Body of pancreas (tissue), 4 donors: ENCODE measurements at places on chromosomes 11 and 22.
A peak's percentile ranks its signal among the peaks of the same experiment; 100 is the strongest.

DNA sequence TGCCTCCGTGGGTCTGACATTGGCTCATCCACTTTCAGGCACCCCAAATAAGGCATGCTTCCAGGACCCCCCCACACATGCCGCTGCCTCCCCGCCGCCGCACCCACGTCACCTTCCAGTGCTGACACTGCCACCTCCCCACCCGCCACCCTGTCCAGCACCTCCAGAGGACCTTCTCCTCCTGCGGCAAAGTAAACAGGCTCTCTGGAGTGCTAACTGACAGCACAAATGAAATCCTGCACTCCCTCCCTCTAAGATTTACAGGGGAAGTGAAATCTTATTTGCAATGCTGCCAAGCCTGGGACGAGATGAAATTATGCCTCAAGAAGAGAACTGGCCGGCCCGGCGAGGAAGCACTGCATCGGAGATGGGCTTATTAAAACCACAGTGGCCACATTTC lies 35.3 kb downstream of the MACROD1 start:
- DNase-seq, result peak; percentile 53

- no peak for DNase-seq
Measured at GRCh38 chr11:116073854-116074837, 569.9 kb upstream of the CADM1 start.

DNA sequence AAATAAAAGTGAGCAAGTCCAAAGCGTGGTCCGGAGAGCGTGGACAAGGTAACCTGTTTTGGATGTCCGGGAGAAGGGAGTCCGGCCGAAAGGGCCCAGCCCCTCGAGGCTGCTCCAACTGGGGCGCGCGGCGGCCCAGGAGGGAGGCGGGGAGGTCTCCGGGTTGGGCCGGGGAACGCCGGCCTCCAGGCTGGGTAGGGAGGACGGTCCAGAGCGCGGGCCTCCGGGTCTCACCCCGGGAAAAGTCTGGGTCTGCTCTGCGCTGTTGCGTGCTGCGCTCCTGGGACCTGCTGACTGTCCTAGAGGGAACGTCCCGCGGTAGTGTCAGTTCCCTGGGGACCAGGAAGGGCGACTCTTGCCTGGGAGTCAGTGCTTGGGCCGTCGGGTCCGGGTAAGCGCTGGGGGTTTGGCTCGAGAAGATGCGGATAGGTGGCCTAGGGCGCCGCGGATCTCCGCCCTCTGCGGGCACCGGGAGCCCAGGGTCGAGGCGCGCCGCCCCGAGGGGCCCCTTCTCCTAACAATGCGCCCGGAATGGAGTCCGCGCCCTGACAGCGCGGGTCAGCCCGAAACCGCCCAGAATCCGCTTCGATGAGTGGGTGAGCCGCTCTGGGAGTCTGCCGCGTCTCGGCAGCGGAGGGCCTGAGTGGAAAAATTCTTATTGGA lies 988 bp upstream of the FLI1 start:
- no peak for DNase-seq

DNA sequence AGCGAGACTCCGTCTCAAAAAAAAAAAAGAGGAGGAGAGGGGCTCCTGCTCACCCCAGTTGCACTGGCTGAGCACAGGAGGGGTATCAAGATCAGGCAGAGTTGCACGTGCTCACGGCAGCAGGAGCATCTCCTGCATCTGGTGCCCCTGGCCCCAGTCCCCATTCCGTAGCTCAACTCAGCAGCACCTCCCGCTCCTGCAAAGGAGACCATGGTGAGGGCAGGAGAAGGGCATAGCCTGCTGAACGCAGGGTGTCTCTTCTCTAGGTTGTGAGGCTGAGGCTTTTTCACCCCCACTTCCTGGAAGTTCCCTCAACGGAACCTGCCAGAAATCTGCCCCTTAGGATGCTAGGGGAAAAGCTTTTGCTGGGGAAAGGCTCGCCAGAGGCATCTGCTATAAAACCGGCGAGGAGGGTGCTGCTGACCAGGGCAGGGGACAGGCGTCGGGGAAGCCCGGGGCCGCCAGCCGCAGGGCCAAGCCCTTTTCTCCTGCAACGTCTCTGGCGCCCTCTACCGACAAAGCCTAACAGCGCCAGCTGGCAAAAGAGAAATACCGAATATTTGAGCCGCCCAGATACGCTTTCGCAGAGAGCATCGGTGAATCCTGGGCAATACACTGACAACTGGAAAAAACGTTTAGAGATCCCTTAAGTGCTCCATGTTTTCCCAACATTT lies 1.0 kb upstream of the PPP6R2 start:
- DNase-seq, result peak; percentile 92

DNA sequence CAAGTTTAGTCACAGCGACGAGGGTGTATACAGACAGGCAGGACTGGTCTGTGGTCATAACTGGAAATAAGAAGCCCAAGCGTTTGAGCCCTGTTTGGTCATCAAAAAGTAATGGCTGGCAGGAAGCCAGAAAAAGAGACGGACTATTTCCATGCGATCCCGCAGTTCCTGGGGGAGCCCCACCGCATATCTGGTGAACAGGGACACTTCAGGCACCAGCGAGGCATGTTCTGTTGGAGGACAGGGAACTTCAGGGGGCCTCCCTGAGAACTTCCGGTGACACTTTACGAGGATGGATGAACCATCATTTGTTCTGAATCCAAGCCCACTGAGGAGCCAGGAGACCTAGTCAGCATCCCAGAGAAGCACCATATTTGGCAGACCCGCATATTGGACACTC lies 29.7 kb upstream of the TRIM29 start:
- DNase-seq, result no peak

GRCh38 chr11:120228794-120229384 lies 11.1 kb upstream of the POU2F3 start:
- no peak for DNase-seq

DNA sequence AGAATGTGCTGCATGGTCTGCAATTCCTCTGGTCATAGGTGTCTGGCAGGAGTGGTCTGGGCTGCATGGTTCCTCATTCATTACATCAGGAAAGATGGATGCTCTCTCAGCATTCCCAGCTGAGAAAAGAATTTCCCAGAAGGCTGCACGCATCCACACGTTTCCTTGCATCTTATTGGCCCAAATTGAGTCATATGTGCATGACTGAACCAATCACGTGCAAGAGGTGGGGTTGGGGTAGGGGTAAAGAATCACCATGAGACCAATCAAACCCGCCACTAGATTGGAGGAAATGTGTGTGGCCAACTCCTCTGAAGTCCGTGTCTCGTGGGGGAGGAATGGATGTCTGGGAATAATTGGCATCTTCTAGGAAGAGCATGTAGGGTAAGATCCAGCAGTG lies 28.8 kb downstream of the TST start:
- DNase-seq, result no peak
